Stomach (tissue), 19 donors: ENCODE measurements at places on chromosomes 1 and 21. TPM values are rescaled to one million over a fixed set of nuclear protein-coding genes. Genes with fewer than 3 reads are reported as not detected.
A peak's percentile ranks its signal among the peaks of the same experiment; 100 is the strongest.

The KRTAP19-3 gene
- not detected for total RNA-seq

The OVAAL gene
- not detected for total RNA-seq

The CTBS gene
- 5.8 TPM for total RNA-seq

GRCh38 chr21:31159808-31160207 lies 121.5 kb upstream of the KRTAP19-8 start:
- no peaks in the 10 kb centered on the region for H3K36me3 ChIP-seq
- DNase-seq, result no peak

DNA sequence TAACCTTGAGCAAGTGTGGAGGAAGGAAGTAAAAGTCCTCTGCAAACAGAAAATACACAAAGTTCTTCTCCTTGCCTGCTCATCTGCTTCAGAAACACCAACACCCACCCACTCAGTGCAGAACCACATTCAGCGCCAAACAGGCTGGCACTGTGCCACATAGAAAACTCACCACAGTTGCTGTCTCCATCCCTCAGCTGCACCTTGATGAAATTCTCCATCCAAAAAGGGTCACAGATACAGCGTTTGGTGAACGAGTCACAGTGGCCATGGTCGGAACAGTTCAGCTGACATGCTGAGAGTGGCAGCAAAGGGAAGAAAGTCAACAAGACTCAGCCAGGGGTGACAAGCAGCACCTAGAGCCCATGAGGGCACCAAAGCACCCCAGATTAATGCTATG lies 114.5 kb downstream of the KIAA0319L start:
- H3K4me3 ChIP-seq, result no peak overlapping the region
- H3K27ac ChIP-seq, result no peak overlapping the region
- DNase-seq, result no peak
- H3K4me1 ChIP-seq, result peaks cover 7% of the 10 kb centered on the region
- peaks cover 94% of the 10 kb centered on the region for H3K36me3 ChIP-seq

DNA sequence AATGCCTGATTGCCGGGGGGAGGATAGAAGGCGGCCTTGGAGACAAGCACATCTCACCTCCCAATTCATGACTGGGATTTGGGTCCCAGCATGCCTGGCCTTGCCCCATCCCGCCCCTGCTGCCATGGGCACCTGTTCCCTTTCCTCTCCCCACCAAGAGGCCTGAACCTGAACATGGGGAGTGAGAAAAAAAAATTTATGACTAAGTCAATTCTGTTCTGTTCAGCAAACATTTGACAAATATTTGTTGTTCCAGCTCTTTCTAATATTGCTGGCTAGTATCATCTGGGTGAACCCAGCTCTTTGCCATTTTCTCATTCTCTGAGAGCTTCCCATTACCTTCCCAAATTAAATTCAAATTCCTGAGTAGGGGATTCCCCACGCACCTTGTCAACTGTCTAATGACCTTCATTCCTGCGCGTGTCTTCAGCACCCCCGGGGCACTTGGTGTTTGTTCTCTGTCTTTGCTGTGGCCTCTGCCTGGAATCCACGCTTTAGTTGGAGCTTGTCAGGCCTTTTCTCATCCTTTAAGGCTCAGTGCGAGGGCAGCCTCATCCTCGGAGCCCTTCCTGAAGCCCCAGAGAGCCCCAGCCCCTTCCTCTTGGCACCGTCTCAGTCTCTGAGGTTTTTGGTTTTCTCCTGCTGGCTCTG lies 42.8 kb downstream of the ARHGEF10L start:
- peak overlapping the region; percentile 73 for H3K27ac ChIP-seq
- DNase-seq, result no peak
- H3K4me3 ChIP-seq, result no peak overlapping the region

DNA sequence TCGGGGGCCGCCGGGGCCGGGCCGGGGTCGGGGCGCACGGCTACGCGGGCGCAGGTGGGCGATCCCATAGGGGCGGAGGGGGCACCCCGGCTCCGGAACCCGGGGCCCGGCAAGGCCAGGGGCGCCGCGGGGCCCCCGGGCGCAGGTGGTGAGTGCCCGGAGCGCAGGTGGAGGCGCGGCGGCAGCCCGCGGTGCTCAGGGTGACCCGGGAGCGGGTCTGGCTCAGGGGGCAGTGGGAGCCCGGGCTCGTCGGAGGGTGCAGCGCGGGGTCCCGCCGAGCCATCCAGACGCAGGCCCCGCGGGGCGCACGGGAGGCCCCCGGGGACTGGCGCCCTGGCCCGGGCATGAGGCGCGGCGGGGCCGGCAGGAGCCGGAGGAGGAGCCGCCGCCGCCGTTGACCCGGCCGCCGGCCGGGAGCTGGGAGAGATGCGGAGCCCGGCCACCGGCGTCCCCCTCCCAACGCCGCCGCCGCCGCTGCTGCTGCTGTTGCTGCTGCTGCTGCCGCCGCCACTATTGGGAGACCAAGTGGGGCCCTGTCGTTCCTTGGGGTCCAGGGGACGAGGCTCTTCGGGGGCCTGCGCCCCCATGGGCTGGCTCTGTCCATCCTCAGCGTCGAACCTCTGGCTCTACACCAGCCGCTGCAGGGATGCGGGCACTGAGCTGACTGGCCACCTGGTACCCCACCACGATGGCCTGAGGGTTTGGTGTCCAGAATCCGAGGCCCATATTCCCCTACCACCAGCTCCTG lies 489 bp downstream of the CELSR2 start:
- no peaks in the 10 kb centered on the region for H3K36me3 ChIP-seq
- peak overlapping the region; percentile 7 for H3K27ac ChIP-seq
- H3K4me3 ChIP-seq, result peak overlapping the region; percentile 71
- H3K27me3 ChIP-seq, result peaks cover 5% of the 10 kb centered on the region

- peak; percentile 44 for DNase-seq
- peak overlapping the region; percentile 76 for H3K4me3 ChIP-seq
- peak overlapping the region; percentile 95 for H3K27ac ChIP-seq
- peaks cover 51% of the 10 kb centered on the region for H3K4me1 ChIP-seq
- peaks cover 14% of the 10 kb centered on the region for H3K36me3 ChIP-seq
These were observed 1.2 kb upstream of the ADAM15 start for GRCh38 chr1:155049651-155050559.

DNA sequence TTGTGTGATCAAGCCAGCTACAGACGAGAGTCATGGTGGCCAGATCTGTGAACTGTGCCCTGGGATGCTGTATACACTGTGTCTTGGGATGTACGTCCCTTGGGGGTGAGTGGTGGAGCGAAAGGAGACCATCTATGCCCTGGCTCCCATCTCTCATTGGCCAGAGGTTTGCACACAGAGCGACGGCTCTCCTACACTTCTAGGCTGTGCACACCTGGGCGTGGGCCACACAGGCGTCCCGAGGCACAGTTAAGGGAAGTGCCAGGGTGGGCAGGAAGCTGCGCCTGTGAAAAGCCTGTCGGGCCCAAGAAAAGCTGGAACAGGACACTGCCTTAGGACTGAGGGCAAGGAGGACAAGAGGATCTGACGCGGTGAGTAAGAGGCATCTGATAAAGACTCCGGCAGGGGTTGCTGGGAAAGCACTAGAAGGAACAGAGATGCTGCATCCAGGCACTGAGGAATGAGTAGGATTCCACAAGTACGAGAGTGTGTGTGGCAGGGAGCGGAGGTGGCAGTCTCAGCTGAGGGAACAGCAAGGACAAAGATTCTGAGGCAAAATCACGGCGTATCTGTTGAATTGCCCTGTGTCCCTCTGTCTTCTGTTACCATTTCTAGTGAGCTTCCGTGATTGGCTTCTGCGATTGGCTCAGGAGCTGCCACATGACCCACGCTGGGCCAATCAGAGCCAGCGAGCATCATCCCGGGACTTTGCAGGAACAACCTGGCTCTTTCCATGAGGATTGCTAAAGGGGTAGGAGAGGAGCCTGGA lies 67.9 kb upstream of the ZBTB40 start:
- no peak for DNase-seq
- H3K36me3 ChIP-seq, result no peaks in the 10 kb centered on the region
- no peak overlapping the region for H3K27ac ChIP-seq
- H3K27me3 ChIP-seq, result no peaks in the 10 kb centered on the region

- no peaks in the 10 kb centered on the region for H3K4me1 ChIP-seq
- no peak overlapping the region for H3K4me3 ChIP-seq
- H3K27ac ChIP-seq, result no peak overlapping the region
These were observed 255.2 kb downstream of the COL11A1 start for GRCh38 chr1:102853136-102853535.

- H3K36me3 ChIP-seq, result no peaks in the 10 kb centered on the region
- H3K4me3 ChIP-seq, result no peak overlapping the region
- no peaks in the 10 kb centered on the region for H3K4me1 ChIP-seq
- no peak overlapping the region for H3K27ac ChIP-seq
- no peaks in the 10 kb centered on the region for H3K27me3 ChIP-seq
These were observed 335.0 kb downstream of the TGFB2 start for GRCh38 chr1:218679988-218680748.

DNA sequence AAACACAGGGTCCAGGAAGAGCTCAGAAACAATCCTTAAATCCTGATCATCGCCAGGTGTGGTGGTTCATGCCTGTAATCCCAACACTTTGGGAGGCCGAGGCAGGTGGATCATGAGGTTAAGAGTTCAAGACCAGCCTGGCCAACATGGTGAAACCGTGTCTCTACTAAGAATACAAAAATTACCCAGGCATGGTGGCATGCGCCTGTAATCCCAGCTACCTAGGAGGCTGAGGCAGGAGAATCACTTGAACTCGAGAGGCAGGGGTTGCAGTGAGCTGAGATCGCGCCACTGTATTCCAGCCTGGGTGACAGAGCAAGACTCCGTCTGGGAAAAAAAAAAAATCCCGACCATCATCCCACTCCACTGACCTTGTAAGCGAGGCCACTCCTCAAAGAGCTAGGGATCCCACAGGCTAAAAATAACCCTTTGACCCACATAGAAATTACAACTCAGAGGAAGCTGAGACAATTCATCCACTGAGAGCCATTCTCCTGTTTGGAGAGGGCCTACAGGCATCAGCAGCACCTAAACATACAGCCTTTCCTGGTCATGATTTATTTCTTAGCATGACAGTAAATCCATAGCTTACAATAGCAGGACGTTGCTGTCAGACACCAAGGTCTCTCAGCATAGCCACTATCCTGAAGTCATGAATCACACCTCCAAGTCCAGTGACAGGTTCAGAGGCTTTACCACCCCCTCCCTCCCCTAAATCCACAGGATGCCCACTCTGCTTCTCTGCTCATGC lies 66.7 kb downstream of the TGFBR3 start:
- no peaks in the 10 kb centered on the region for H3K36me3 ChIP-seq
- no peak for DNase-seq

- no peak overlapping the region for H3K27ac ChIP-seq
- H3K4me1 ChIP-seq, result no peaks in the 10 kb centered on the region
- no peaks in the 10 kb centered on the region for H3K27me3 ChIP-seq
- H3K36me3 ChIP-seq, result peaks cover 45% of the 10 kb centered on the region
- H3K4me3 ChIP-seq, result no peak overlapping the region
These were observed 22.3 kb downstream of the THEM4 start for GRCh38 chr1:151887028-151887427.

DNA sequence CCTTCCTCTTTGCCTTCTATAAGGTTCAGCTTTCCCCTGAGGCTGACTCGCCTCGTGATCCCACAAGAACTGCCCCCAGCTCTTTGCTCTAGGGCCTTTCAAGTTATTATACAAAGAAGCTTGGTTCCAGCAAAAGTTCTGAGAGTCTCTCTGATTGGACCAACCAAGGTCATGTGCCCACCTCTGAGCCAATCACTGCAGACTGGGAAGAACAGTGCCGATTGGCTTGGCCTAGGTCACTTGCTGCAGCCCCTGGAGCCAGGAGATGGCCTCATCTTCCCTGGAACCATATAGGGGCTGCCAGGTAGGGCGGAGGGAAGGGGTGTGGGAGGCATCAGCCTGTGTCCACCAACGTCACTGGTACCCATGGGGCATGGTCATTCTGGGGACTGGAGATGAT lies 22.8 kb downstream of the TAS1R2 start:
- H3K4me1 ChIP-seq, result no peaks in the 10 kb centered on the region
- no peak overlapping the region for H3K4me3 ChIP-seq
- no peaks in the 10 kb centered on the region for H3K36me3 ChIP-seq
- no peaks in the 10 kb centered on the region for H3K27me3 ChIP-seq

DNA sequence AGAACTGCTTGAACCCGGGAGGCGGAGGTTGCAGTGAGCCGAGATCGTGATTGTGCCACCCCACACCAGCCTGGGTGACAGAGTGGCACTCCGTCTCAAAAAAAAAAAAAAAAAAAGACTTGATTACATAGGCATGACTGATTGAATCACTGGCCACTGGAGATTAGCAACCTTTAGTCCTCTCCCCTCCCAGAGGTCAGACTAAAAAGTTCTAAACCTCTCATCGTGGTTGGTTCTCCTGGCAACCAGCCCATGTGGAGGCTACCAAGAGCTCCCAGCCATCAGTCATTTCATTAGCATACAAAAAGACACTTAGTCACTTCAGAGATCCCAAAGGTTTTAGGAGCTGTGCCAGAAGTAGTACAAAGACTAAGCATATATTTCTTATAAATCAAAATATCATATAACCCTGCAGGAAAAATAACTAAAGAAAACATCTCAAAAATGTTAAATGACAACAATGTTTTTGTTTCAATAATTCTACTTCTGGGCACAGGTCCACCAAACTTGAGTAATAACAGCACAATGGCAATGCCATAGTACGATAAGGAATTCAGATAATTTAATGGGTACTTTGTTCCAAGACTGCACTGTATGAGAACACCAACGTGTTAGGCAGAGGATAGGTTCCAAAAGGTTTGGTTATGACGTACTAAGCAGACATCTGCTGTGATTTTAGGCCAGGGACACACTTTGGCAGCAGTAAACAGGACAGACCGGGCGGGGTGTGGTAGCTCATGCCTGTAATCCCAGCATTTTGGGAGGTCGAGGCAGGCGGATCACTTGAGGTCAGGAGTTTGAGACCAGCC lies 18.1 kb downstream of the USP48 start:
- DNase-seq, result peak; percentile 81
- no peaks in the 10 kb centered on the region for H3K27me3 ChIP-seq
- no peak overlapping the region for H3K4me3 ChIP-seq
- peaks cover 5% of the 10 kb centered on the region for H3K36me3 ChIP-seq
- peak overlapping the region; percentile 80 for H3K27ac ChIP-seq

- no peaks in the 10 kb centered on the region for H3K36me3 ChIP-seq
- H3K27ac ChIP-seq, result no peak overlapping the region
- H3K4me1 ChIP-seq, result peaks cover 4% of the 10 kb centered on the region
- H3K4me3 ChIP-seq, result no peak overlapping the region
These were observed 57.5 kb downstream of the MAP3K7CL start for GRCh38 chr21:29187944-29188343.

DNA sequence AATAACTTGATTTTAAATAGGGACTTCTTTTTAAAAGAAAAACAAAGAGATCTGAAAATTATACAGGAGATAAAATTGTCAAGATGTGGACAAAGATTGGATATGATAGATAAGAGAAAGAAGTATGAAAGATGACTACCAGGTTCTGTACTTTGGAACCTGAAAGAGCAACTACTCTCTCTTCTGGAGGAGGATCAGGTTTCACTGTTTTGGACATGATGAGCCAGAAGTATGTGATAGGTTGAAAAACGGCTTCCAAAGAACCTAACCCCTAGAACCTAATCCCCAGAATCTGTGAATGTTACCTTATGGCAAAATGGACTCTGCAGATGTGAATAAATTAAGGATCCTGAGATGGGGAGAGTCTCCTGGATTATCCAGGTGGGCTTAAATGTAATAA lies 26.2 kb downstream of the RSBN1 start:
- no peak for DNase-seq
- peaks cover 31% of the 10 kb centered on the region for H3K4me1 ChIP-seq
- H3K27me3 ChIP-seq, result no peaks in the 10 kb centered on the region
- no peak overlapping the region for H3K4me3 ChIP-seq
- no peak overlapping the region for H3K27ac ChIP-seq

- no peaks in the 10 kb centered on the region for H3K36me3 ChIP-seq
- H3K27me3 ChIP-seq, result no peaks in the 10 kb centered on the region
- H3K4me1 ChIP-seq, result peaks cover 32% of the 10 kb centered on the region
- H3K27ac ChIP-seq, result peak within 1 kb of the TSS; percentile 91
- peak within 1 kb of the TSS; percentile 70 for H3K4me3 ChIP-seq
These were observed at the start of gene GORAB for GRCh38 chr1:170531758-170532657. Gene GORAB, plus strand, starts transcription at chr1:170532166. Its CDS starts 58 bp downstream, at chr1:170532224.

- no peaks in the 10 kb centered on the region for H3K4me1 ChIP-seq
- no peak for DNase-seq
- H3K27me3 ChIP-seq, result no peaks in the 10 kb centered on the region
These were observed 69.5 kb downstream of the PEX14 start for GRCh38 chr1:10544239-10544638.
